NCI-H510A (cell line): ENCODE measurements at places on chromosomes 16 and 17.

- DNase-seq = peak; percentile 74
Measured at GRCh38 chr17:75848523-75849278, 4.5 kb upstream of the UNC13D start.

DNA sequence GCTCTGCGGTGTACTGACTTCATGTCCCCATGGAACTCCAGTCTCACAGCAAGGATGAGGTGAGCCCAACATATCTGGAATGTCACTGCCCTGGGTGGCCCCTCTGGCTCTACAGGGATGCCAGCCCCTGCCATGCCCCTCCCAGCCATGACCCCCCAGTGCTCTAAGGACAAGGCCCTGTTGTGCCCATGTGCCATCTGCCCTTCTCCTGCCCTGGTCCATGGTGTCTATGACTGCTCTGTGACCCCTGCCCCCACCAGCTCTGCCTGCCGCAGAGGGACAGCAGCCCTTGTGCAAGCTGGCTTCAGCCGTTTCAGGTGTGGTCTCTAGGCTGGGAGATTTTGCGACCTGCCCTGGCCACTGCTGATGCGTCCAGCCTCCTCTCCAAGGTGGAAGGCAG lies 40.3 kb downstream of the TK2 start:
- no peak for DNase-seq

GRCh38 chr17:561116-561515 lies 153.5 kb downstream of the VPS53 start:
- DNase-seq = no peak

GRCh38 chr16:55349867-55350266 lies 25.9 kb downstream of the IRX6 start:
- no peak for DNase-seq

- no peak for DNase-seq
Measured at GRCh38 chr16:23976524-23976923, 140.7 kb downstream of the PRKCB start.

GRCh38 chr16:35734728-35735402 lies 2275.5 kb downstream of the TP53TG3F start:
- DNase-seq = no peak

GRCh38 chr17:49798182-49798581 lies 9.7 kb downstream of the KAT7 start:
- DNase-seq = no peak

DNA sequence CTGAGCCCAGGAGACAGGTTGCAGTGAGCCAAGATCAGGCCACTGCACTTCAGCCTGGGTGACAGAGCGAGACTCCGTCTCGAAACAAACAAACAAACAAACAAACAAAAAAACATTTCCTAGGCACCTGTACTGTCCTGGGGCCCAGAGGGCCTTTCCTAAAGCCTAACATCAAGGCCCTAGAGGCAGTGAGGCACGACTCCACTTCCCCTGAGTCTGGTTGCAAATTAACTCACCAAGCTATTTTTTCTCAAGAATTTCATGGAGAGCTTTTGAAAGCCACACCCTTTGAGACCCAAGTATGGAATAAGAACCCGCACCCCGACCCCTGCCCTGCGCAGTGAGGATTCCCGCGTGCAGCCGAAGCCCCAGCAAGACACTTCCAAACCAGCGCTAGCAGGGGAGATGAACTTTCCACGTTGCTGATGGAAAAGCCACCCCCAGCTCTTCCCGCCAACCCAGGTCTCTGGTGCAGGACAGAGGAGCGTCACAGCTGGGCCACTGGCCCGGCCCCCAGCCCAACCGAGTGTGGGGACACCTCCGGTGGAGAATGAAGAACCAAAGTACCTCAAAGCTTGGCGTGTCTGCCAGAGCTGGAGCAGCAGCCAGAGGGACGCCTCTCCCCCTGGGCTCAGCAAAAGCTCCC lies 1.2 kb downstream of the CHST5 start:
- no peak for DNase-seq
